Stimulated activated CD4-positive, alpha-beta T cell treated with anti-CD3 and anti-CD28 coated beads, Interleukin-12 subunit alpha, Interleukin-12 subunit beta, amount 100 ng/mL, for 48 hours (primary cell): ENCODE measurements at places on chromosomes 2 and 18.

GRCh38 chr18:74946646-74947375 is 262.1 kb downstream of the PTGR3 start:
- no peak for DNase-seq

DNA sequence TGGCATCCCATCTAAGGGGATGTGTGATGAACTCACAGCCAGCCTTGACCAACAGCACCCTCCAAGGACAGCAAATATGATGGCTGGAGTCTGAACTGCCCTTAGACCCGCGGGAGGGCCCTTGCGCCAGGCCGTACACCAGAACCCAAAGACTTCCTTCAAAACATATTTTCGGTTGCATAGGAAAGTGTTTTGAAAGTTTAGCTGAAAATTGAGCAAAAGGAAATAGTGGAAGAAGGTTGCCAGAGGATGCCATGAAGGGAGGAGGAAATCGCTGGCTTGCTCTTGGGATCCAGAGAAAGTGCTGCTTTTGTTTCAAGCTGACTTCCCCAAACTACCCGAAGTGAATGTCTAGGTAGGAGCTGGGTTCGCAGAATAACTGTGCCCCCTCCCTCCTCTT is 61.3 kb downstream of the IL1R2 start:
- DNase-seq = no peak

DNA sequence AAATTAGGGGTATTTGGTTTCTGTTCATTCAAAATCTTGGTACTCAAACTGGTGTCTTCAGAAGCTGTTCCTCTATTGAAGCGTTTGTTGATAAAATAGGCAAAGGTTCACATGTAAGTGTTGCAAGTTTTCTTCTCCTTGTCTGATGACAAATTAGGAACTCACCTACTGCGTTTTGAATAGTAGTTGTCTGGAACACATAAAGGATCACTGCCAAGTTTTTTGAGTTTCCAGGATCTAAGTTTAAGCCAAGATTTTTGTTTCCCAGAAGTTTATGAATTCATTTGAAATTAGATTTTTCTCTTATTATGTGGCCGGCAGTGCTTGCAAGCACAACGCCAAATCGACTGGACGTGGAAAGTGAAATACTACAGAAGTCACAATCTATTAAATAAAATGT is 85.4 kb downstream of the ARHGEF33 start:
- DNase-seq = no peak

GRCh38 chr2:7226501-7226900 is 309.3 kb downstream of the RNF144A start:
- no peak for DNase-seq

DNA sequence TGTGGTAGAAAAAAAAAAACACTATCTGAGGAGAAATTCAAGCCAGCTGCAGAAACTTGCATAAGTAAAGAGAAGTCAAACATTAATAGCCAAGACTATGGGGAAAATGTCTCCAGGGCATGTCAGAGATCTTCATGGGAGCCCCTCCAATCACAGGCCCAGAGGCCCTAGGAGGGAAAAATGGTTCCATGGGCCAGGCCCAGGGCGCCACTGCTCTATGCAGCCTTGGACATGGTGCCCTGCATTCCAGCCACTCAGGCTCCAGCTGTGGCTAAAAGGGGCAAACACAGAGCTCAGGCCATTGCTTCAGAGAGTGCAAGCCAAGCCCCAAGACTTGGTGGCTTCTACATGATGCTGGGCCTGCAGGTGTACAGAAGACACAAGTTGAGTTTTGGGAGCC is 354.7 kb downstream of the NBAS start:
- DNase-seq = no peak

GRCh38 chr2:189512879-189513278 is 67.7 kb downstream of the SLC40A1 start:
- DNase-seq = no peak

- no peak for DNase-seq
Measured at GRCh38 chr2:60268661-60269060, 284.8 kb downstream of the BCL11A start.

- DNase-seq = no peak
Measured at GRCh38 chr18:30455741-30456140, 586.8 kb downstream of the DSC3 start.

- no peak for DNase-seq
Measured at GRCh38 chr2:13616059-13616458, 899.3 kb downstream of the TRIB2 start.

- no peak for DNase-seq
Measured at GRCh38 chr2:172374318-172375240, 52.8 kb upstream of the ITGA6 start.

DNA sequence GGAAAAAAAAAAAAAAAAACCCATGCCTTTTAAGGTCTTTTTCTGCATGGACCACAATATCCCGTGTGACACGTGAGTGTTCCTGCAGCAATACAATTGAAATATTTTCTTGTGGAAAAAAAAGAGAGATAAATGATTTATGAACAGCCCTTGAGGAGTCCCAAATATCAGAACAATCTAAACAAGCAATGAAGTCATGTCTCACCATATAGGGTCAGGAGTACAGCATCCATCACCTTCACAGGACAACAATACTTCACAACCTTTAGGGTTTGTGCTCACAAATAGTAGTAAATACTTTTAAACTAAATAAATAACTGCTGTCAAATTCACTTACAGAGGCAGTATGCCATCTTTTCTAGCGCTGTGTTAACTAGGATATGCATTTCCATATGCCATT is 87.9 kb downstream of the ZEB2 start:
- DNase-seq = no peak

DNA sequence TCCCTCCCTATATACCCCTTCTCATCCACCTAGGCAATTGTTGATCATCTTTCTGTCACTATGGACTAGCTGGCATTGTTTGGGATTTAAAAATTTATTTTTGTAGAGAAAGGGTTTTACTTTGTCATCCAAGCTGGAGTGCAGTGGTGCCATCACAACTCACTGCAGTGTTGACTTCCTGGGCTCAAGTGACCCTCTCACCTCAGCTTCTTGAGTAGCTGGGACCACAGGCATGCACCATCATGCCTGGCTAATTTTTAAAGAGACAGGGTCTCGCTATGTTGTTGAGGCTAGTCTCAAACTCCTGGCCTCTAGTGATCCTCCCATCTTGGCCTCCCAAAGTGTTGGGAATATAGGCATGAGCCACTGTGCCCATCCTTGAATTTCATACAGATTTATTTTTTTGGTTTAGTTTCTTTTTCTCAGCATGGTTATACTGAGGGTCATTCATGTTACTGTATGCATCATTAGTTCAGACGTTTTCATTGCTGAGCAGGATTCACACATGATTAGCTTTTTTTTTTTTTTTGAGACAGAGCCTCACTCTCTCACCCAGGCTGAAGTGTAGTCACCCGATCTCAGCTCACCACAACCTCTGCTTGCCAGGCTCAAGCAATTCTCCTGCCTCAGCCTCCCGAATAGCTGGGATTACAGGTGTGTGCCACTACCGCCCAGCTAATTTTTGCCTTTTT is 8.6 kb upstream of the PCARE start:
- no peak for DNase-seq

GRCh38 chr2:195543063-195543462 is 114.0 kb upstream of the SLC39A10 start:
- DNase-seq = no peak

GRCh38 chr2:7116511-7116910 is 199.3 kb downstream of the RNF144A start:
- no peak for DNase-seq

GRCh38 chr2:235789552-235789951 is 295.7 kb downstream of the AGAP1 start:
- DNase-seq = no peak

DNA sequence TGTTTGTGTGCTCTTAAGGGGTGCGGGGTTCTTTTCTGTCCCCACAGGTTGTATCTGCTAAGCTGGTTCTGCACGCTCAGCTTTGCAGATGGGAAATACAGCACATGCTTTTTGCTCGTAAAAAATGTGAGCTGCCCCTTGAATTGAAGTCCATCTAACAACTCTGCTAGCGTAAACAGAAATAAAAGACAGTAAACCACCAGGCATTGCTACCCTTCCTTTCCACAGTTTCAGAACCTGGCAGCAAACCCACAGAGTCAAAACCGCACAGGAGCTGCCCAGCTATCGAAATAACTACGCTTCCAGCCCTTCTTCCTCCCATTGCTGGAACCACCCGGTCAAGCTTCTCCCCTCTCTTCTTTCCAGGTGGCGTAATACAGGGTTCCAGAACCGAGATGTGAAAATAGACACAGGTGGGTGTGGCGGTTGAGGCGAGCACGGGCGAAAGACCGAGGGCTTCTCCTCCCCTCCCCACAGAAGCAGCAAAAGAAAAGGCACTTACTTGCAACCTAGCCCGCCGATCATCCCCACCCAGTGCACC is 479 bp downstream of the SCN9A start:
- DNase-seq = no peak

DNA sequence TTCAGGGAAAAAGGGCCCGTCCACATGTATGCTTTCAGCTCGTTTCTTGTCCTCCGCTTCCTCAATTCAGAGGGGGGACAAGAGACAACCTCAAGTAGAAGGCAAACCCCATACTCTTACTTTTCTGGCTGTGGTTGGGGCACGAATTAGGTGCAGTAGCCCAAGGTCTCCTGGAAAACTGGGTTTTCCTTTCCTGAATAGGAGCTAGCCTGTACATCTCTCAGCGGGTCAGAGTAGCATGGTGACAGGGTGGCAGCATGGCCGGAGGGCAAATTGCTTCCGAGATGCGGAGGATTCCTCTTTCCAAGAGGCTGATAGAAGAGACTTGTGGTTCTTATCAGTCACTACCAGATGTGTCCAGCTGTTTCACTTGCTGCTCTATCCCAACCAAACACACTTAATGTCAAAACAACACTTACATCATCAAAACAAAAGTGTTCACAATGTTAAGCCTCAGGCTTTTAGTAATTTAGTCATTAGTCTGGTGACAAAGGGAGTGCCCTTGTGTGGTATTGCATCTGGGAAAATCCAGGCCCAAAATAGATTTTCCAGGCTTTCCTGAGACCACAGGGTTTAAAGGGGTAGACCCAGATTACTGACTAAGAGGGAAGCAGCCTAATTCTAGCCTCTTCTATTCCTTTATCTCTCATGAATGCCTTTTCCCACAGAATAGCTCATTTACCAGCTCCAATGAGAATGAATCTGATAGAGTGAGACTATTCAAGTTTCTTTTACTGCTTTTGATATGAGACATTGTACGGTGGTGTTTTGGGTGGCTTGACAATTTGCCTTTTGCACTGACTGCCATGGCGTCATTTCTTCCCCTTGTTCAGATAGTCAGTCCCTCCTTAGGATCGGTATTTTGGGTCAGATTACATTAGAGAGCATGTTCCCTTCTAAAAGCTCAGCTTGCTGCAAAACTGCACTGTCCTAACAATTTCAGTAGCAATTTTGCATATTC is 162.0 kb downstream of the LTBP1 start:
- DNase-seq = no peak

DNA sequence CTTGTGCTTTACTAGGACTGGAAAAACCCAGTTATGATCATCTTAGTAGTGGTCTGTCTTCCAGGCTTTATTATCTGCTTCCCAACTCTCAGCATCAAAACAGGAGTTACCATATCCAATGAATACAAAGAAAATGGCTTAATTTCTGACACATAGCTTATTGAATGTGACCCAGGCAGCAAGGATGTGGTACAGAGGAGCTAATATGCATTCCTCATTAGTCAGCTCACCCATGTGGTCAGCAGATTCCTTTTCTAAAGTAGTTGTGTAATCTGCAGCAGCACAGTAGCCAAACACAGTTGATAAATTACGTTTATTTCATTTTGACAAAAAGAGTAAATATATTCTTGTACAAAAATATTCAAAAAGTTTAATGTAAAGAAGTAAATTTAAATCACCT is 43.6 kb downstream of the TSPYL6 start:
- DNase-seq = no peak

GRCh38 chr2:234977228-234977679 is 25.4 kb downstream of the SH3BP4 start:
- DNase-seq = no peak

DNA sequence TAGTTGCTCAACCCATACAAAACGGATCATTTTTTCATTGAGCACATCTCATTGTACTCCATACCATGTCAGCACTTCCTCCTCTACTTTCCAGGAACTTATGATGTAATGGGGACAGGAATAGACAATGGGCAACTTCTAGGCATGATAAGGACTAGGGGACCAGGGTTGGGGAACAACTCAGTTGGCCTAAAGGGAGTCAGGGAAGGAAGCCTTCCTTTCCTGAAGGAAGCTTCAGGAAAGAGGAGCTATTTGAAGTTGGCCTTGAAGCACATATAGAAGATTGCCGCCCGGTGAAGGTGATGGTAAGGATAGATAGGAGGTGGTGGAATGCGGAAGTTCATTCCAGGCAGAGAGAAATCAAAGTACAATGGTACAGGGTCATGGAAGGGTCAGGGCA is 283.9 kb downstream of the SLC8A1 start:
- no peak for DNase-seq

- DNase-seq = no peak
Measured at GRCh38 chr2:60489289-60489688, 64.2 kb downstream of the BCL11A start.

- DNase-seq = no peak
Measured at GRCh38 chr2:206000776-206001175, 85.2 kb downstream of the INO80D start.

DNA sequence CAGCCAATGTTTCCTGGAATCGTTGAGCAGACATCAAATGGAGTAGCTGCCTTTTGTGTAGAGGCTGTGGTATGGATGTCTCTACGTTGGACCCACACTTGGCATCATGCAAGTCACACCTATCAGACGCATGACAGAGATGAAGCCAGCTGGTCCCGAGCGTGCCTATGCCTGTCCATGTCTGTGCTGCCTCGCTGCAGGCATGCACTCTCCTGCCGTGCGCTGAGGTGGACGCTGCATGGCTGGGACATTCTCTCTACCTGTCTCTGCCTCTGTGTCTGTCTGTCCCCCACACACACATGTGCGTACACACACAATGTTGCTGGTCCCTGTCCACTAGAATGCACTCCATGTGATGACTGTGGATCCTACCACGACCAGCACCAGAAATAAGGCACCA is 514.2 kb upstream of the MYT1L start:
- no peak for DNase-seq

DNA sequence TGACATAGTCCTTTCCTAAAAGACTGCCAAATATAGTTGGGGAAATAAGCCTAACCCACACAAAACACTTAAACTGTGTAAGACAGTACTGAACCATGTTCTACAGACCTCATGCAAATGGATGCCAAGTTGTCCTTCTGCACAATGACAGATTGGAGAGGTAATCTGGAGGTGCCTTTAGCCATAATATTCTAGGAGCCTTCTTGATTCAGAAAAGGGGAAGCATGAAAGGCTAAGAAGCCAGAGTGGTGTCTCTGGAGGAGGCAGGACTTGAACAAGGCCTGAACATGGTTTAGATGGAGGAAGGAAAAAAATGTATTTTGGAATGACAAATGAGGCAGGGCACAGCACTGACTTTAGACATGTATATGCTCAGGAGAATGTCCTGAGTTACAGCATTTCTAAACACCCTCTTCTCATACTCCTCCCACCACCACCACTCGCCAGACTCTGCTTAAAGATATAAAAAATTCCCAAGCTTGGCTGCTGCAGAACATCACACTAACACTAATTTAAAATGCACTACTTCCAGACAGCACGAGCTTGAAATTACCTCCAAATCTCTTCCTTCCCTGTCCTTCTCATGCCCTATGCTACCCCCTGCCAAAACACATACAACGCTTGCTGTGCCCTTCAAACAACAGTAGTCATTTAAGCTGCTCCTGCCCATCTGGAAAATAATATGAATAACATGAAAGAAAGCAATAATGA is 110.4 kb downstream of the ANKRD44 start:
- no peak for DNase-seq
